Brain (organoid and tissue), 16 donors: ENCODE measurements at places on chromosomes 5 and 9.

DNA sequence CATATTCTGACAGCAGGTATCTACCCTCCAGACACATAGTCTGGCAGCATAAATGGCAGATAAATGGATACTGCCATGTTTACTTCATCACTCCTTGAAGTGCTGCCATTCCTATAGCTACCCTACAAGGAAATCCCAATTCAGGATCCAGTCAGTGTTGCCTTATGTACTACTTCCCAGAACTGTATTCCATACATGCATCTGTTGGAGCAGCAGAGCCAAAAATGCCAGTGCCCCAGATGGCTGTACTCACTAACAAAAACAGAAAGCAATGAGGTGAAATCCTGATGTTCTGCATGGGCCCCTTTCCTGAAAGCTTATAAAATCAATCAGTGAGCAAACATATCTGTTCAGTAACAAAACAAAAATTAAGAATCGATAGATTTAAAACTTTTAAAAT, 490.0 kb upstream of the COX7C start:
- DNase-seq: peak; percentile 11

DNA sequence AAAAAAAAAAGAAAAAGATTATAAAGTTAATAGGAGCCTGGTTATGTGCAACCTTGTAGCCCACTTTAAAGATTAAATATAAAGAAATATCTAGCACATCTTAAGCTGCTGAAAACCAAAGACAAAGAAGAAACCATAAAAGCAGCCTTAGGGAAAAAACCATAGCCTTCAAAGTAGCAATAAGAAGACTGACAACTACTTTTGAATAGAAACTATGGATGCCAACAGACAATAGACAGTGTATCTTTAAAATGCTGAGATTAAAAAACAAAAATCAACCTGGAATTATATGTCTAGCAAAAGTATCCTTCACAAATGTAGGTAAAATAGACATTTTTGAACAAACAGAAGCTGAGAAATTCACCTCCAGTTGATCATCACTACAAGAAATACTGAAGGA, 3.4 kb upstream of the KIF12 start:
- no peak for DNase-seq

- no peak for DNase-seq
Observed at GRCh38 chr9:124602632-124603031, 95.4 kb upstream of the NR5A1 start.

GRCh38 chr9:129525656-129526196, 95.2 kb downstream of the C9orf50 start:
- DNase-seq: peak; percentile 73

DNA sequence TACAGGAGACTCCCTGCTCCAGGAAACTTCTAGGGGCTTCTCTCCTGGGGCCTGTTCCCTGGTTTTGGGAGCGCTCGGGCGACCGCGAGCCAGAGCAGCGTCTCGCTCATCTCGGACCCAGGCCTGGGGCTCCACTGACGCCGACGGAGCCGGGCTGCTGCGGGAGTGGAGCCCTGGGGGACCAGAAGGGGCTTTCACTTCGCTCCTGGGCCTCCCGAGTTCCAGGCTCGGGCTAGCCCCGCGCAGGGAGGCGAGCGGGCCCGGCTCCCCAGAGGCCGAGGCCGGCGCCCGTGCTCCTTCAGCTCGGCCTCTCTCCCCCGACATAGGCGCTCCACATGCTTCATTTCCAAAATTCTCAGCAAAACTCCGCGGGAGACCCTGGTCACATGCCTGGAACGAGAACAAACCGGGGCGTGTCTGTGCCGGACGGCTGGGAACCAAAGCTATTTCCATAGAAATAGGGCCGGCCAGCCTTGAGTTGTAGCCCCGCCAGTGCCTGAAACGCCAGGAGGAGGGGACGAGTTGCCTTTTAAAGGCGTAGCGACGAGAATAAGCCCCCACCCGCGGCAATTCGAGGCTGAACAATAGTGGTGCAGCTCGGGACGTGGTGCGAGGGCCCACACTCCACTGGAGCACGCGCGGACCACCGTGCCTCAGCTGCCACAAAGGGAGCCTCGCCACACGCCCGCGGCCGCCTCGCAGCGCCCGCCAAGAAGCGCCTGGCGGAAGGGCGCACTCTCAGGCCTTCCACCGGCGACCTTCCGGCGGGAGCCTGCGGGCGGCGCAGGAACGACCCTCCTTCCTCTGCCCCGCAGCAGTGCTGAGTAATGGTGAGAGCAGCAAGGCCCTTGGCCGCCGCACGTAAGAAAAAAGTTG, 1.1 kb upstream of the G3BP1 start:
- DNase-seq: peak; percentile 84

- DNase-seq: peak; percentile 20
Observed at GRCh38 chr5:91403438-91403837, 20.3 kb upstream of the ARRDC3 start.
